Left colon (tissue), 2 donors: ENCODE measurements at places on chromosomes 4 and X.

DNA sequence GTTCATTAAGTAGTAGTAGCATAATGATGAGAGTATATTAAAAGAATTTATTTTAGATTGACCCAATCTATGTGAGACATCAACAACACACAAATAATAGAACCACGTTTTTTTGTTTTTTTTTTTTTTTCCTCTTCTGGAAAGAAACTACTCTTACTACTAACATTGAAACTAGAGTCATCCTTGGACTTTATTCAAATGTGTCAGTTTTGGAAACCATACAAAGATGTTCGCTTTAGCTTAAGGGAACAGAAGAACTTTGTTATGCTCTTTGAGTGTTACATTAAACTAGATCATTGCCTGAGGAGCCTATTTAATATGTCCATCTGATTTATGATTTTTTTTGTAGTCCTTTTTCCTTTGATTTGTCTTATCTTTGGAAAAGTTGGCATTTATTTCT lies 166.7 kb downstream of the RPA4 start:
- no peak for DNase-seq

DNA sequence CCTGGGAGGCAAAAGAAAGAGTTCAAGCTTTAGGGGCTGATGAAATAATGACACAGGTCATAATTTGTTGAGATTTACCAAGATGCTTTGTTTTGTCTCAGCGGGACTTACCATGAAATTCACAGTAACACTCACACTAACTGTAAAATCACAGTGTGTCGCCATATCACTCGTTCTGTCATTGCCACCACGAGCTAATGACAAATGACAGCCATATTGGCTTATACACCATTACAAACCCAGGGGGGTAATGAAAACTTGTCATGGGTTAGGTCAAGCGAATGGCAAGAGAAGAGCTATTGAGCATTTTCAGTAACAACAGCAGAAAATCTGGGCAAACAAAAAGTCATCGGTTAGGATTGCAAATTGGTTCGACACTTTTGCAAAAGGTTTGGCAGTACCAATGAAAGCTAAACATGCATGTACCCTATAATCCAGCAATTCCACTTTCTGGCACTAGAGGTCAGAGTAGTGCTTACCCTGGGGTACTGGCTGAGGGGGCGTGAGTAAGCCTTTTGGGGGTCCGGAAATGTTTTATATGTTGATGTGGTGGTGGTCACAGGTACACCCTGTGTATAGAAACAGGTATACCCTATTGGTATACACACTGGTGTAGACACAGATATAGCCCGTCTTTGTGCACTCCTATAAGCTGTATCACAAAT lies 83.9 kb upstream of the RAI2 start:
- no peak for DNase-seq

DNA sequence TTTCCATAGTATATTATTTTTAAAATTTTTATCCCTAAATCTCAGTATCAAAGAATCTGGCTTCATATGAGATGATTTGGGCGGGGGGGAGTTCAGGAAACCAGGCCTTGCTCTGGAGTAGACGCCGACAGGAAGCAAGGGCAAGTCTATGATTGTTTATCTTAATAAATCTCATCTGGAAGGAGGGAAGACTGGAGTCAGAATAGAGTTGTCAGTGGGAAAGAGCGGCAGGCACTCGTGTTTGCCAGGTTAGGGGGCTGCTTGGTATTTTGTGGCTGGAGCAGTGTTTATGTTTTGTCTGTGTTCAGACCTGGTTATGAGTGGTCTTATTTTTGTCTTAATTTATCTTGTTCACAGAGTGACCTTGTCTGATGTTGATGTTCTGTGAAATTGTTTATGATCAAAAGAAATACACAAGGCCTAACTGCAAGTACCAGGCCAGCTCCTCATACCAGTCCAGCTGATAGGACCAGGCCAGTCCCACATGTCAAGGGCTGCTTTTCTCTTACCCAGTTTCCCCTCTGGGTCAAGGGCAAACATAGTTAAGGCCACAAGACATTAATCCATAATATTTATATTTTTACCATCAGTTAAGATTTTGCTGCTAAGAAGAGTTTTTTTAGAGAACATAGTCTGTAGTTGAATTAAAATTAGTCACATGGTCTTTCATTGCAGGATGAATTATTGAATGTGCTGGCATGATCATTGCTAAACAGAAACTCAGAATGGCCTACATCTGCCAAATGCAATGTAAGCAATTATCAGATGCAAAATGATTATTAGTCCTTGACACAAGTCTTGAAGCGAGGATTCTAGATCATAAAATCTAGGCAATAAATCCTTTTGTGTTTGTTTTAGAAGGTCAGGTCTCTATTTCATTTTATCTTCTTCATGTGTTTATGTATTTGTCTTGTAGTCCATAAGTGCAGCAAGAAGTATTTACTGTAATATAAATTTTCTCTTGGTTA lies 176.5 kb downstream of the GASK1B start:
- no peak for DNase-seq

DNA sequence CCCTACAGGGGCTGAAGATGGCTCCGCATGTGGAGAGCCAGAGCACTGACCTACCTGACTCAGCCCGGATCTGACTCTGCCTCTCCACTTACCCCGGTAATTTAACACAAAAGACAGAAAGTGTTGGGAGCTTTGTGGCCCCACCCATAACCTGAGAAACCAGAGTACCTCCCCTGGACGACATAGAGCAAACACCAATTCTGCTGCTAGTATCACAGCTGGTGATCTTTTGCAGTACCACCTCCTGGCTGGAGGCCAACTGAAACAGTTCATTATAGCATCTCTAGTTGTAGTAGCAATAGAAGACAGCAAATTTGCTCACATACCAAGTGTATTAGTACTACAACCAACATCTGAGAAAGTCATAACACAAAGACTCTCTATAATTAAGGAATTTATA lies 443.9 kb downstream of the KLHL4 start:
- no peak for DNase-seq

DNA sequence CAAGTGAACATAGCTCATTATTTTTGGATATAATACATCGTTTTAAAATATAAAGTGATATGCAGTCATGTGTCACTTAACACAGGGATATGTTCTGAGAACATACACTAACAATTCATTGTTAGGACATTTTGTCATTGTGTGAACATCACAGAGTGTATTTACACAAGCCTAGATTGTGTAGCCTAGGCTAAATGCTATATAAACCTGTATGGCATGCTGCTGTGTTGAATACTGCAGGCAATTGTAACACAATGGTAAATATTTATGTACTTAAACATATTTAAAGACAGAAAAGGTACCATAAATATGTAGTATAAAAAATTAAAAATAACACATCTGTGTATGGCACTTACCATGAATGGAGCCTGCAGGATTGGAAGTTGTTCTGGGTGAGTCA lies 44.9 kb upstream of the GPRIN3 start:
- no peak for DNase-seq

- DNase-seq: no peak
Measured at GRCh38 chr4:113272523-113272922, 223.1 kb downstream of the ANK2 start.

DNA sequence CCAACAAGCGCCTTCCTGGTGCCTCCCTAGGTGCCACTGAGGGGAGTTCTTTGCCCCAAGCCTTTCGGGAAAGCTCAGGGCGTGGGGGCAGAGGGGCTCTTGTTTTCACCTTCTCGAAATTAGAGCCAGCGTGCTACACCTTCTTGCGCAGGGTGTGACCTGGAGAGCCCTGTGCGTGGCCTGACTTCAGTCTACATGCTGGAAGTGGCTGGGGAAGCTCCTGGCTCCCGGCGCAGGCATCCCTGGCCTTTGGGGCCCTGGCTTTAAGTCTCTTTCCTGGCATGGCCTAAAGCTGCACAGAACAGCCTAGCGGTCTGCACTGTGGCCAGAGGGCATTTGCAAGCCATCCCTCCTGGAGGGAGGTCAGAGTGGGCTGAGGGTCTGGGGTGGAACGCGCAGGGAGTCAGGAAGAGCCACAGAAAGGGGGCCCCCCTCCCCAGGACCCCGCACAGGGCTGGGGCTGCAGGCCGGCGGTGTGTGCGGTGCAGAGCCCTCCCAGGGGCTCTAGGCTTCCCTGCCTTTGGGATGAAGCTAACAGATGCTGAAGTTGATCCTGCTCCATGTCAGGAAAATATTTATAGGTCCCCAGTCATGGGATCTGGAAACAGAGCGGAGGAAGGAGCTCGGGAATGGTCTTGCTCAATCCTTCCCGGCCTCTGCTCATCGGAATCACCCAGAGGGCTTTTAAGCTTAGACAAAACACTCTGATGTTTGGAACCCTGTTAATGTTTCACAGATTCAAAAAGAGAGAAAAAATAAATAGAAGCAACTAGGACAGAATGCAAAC lies 781 bp upstream of the SPON2 start:
- DNase-seq: no peak

GRCh38 chr4:157722146-157722545 lies 450.7 kb downstream of the GASK1B start:
- DNase-seq: no peak

DNA sequence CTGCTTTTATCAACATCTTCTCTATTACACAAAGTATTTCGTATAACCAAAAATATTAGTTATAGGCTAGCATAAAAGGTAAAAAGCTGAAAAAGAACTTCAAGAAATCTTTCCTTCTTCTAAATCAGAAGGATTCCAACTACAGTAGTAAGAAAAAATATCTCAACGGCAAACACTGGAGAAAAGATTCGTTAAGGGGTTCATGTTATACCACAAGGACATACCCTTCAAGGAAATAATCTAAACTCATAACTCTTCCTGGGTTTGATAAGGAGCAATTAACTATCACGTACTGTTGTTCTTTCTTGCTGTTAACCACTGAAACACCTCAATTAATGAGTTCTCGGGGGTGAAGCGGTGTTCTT lies 1.5 kb downstream of the SMIM14 start:
- DNase-seq: no peak

DNA sequence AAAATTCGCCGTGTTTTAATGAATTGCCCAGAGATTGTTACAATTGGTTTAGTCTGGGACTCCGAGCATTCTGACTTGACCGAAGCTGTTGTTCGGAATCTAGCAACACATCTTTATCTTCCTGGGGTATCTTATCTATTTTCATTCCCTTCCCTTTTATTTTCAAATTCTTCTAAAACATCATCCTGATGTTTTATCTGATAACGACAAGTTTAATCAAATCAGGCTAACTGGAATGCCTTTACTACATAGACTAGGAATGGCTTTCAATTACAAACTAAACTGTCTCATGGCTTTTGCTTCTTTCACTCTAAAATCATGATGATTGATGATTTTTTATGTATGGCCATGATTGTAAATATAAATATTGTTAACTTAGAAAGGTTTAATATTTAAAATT lies 48.0 kb downstream of the USP53 start:
- DNase-seq: no peak

DNA sequence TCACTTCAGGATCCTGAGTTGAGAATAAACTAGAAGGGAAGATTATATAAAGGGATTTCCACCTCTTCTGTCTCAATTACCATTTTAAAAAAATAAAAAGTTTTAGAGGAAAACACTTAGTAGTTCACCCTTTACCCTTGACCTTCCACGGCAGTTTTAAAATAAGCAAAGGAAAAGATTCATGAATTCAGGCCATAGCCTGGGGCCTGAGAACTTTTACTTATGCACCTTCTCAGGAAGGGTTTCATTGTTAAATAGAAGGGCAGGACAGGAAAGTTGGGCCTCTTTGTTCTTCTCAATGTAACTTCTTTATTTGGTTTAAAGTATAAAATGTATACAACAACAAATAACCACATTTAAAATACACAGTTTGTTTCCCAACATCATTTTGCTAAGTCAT lies 54.9 kb downstream of the PKD2 start:
- no peak for DNase-seq

- DNase-seq: no peak
Measured at GRCh38 chr4:159358226-159358625, 255.3 kb downstream of the RAPGEF2 start.

GRCh38 chrX:108347800-108348199 lies 90.4 kb downstream of the COL4A6 start:
- DNase-seq: no peak

DNA sequence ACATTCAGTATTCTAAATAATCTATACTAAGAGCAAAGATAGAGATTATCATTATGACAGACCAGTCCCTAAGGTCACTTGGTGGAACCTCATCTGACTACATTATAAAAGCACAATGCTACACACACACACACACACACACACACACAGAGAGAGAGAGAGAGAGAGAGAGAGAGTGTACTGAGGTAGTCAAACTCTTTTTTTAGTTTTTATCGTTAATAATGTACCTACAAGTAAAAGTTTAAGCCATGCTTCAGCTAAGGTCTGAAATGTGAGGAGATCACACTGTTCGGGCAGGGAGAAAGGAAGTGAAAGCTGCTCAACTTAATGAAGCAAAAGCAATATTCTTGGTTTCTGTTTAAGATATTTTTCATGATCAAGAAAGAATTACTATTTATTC lies 75.8 kb upstream of the CCDC160 start:
- no peak for DNase-seq

DNA sequence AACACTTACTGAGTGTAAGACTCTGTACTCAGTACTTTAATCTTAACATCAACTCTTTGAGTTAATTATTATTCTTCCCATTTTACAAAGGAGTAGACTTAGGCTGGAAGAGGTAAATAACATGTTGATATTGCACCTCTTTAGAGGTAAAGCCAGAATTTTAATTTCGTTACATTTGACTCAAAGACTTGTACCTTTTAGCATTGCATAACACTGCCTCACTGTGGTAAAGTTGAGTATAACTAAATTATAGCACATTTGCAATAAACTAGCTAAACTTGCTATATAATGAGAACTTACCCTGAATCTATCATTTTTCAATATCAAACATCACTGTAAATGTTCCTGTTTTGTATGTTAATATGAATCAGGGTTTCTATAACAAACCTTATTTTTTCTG lies 218.5 kb downstream of the PRR32 start:
- no peak for DNase-seq

DNA sequence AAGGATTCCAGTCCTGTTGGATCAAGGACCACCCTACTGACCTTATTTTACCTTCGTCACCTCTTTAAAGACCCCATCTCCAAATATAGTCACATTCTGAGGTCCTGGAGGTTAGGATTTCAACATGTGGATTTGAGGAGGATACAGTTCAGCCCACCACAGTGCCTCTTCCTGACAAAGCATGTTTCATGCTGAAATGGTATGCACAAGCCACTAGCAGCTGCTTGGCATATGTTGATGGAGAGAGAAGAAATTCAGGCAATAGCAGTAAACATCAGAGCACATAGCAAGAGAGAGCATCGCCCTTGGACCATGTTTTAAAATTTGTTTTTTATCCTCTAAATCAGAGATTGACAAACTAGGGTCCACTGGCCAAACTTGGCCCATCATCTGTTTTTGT lies 172.1 kb downstream of the PRKX start:
- DNase-seq: no peak

DNA sequence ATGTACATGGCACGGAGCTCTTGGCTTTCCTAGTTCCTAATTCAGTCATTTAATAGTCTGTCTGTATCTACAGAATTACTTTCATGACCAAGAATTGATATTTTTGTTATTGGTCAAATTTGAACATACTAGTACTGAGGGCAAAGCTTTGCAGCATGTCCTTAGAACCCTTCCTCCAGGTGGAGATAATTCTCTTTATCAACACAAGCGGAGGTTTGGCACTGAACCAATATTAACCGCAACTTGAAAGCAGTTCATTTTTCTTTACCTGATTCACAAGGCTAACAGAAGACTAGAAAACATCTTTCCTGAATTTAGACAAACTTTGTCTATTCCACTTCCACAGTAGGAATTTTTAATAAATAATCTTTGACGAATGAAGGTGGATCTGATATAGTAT lies 73.8 kb downstream of the TACR3 start:
- no peak for DNase-seq
